ENCODE measurements at places on chromosomes 12 and 14.

GRCh38 chr12:30599608-30600007 lies 96.1 kb downstream of the IPO8 start:
- no peak for DNase-seq

- no peak for DNase-seq
These were observed 11.0 kb downstream of the SPRYD3 start for GRCh38 chr12:53067993-53068770.

GRCh38 chr14:46582826-46583225 lies 68.8 kb downstream of the RPL10L start:
- DNase-seq = no peak

- no peak for DNase-seq
These were observed 259.6 kb downstream of the AKAP6 start for GRCh38 chr14:32588448-32589320.

- no peak for DNase-seq
These were observed 9.1 kb upstream of the CCDC198 start for GRCh38 chr14:57502586-57503254.

- DNase-seq = no peak
These were observed 6.7 kb upstream of the SLC15A4 start for GRCh38 chr12:128830505-128830893.

DNA sequence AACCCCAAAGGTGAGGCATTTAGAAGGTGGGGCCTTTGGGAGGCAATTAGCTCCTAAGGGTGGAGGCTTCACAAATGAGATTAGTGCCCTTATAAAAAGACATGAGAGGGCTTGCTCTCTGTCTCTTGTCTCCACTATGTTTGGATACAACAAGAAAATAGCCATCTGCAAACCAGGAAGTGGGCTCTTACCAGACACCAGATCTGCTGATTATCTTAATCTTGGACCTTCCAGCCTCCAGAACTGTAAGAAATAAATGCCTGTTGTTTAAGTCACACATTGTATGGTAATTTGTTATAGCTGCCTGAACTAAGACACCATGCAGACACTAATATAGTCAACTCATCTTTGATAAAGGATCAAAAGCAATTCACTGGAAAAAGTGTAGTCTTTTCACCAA lies 34.4 kb downstream of the TMEM116 start:
- no peak for DNase-seq

Data from AG09309 (cell line).